ENCODE measurements at places on chromosomes 4 and X. TPM values are rescaled to one million over a fixed set of nuclear protein-coding genes. Genes with fewer than 3 reads are reported as not detected.

DNA sequence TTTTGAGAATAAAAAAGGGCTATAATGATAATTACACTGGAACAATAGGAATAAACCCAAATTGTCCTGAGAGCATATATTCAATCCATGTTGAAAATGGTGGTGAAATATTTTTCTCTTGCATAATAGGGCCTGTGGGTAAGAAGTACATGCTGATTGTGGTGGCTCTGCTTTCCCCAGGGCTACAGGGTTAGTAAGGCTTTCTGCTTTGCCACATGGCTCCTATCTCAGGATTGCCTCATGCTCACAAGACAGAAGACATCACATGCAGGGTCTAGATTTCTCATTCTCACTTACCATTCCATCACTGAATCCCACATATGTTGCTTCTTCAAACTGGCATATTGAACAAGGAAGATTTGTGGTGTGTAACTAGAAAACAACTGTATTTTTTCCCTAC lies 12.4 kb upstream of the VEGFC start:
- H3K27ac ChIP-seq, result no peak overlapping the region
- no peaks in the 10 kb centered on the region for H3K4me1 ChIP-seq
- no peak overlapping the region for H3K4me3 ChIP-seq
- no peaks in the 10 kb centered on the region for H3K36me3 ChIP-seq
- no peak for DNase-seq
- H3K27me3 ChIP-seq, result no peaks in the 10 kb centered on the region

DNA sequence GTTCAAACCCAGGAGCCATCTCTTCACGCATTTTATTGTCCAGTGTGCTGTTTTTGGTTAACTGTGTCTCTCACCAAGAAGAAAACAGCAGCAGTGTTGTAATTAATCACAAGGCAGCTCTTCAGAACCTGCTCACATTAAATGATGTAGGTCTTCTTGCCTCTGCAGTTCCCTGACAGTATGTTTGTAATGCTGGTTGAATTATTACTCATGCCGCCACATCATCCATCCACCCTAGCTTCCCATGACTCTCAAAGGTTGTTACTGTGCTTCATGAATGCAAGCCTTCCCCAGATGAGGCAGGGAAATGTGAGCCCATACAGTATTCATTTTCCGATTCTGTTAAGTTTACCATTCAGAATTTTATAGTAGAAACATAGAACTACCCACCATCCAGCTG lies 17.4 kb downstream of the TLR10 start:
- DNase-seq, result no peak
- no peaks in the 10 kb centered on the region for H3K4me1 ChIP-seq
- no peaks in the 10 kb centered on the region for H3K36me3 ChIP-seq
- H3K27ac ChIP-seq, result no peak overlapping the region
- H3K4me3 ChIP-seq, result no peak overlapping the region

- no peak overlapping the region for H3K4me3 ChIP-seq
- DNase-seq, result no peak
- H3K4me1 ChIP-seq, result peaks cover 4% of the 10 kb centered on the region
- H3K27ac ChIP-seq, result no peak overlapping the region
- H3K27me3 ChIP-seq, result no peaks in the 10 kb centered on the region
- no peaks in the 10 kb centered on the region for H3K36me3 ChIP-seq
These were observed 47.5 kb upstream of the KLHL13 start for GRCh38 chrX:118164138-118164537.

GRCh38 chr4:174434455-174434854 lies 87.8 kb downstream of the HPGD start:
- H3K27me3 ChIP-seq, result no peaks in the 10 kb centered on the region
- H3K4me3 ChIP-seq, result no peak overlapping the region
- no peak for DNase-seq
- no peaks in the 10 kb centered on the region for H3K4me1 ChIP-seq

DNA sequence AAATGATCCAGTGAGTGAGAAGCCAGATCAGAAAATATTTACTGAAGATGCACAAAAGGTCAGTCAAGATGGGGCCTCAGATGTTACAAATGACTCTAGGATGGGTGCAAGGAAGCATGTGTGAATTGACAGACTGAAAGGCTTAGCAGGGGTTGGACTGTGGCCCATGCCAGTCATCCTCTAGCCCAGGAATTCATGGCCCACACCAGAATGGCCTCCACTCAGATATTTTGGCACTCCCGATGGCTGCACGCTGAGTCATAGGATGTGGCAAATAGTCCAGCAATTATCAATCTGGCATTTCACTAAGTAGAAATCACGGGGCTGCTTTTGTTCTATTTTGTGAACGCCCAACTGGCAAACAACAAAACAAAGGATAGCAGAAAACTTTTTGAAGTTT lies 406.5 kb downstream of the IQCM start:
- no peak overlapping the region for H3K4me3 ChIP-seq
- H3K27ac ChIP-seq, result no peak overlapping the region
- no peaks in the 10 kb centered on the region for H3K4me1 ChIP-seq
- H3K27me3 ChIP-seq, result no peaks in the 10 kb centered on the region
- H3K36me3 ChIP-seq, result no peaks in the 10 kb centered on the region
- no peak for DNase-seq

Gene NELFA
- polyA plus RNA-seq, result 37.3 TPM

GRCh38 chr4:10173037-10173753 lies 56.6 kb upstream of the WDR1 start:
- no peaks in the 10 kb centered on the region for H3K36me3 ChIP-seq
- no peaks in the 10 kb centered on the region for H3K4me1 ChIP-seq
- no peaks in the 10 kb centered on the region for H3K27me3 ChIP-seq

DNA sequence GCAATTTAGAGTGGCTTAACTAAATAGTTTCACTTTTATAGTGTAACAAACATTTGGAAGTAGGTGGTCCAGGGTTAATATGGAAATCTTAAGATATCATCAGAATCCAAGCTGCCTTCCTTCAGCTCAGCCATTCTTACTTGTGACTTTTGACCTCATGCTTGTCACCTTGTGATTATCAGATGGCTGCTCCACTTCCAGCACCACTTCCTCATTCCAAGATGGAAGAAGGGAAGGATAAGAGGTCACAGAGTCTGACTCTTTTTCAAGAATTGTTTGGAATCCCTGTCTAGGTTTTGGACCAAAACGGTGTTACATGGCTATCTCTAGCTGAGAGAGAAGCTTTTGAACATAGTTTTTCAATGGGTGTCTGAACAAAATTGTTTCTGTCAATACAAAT lies 39.9 kb downstream of the MTTP start:
- DNase-seq, result no peak
- no peak overlapping the region for H3K27ac ChIP-seq
- H3K27me3 ChIP-seq, result no peaks in the 10 kb centered on the region
- no peaks in the 10 kb centered on the region for H3K4me1 ChIP-seq
- peaks cover 56% of the 10 kb centered on the region for H3K36me3 ChIP-seq

Gene AREG
- polyA plus RNA-seq, result 4.6 TPM

Gene KLHL8
- polyA plus RNA-seq, result 15.9 TPM

GRCh38 chrX:95055991-95056390 lies 1382.0 kb downstream of the FAM133A start:
- H3K27me3 ChIP-seq, result no peaks in the 10 kb centered on the region
- no peak overlapping the region for H3K27ac ChIP-seq

GRCh38 chr4:160505724-160506123 lies 1402.8 kb downstream of the RAPGEF2 start:
- no peak for DNase-seq
- no peaks in the 10 kb centered on the region for H3K27me3 ChIP-seq

Gene BEND4
- polyA plus RNA-seq, result 1.2 TPM

Gene ZNF185
- polyA plus RNA-seq, result 4.4 TPM

- peaks cover 2% of the 10 kb centered on the region for H3K4me1 ChIP-seq
- no peak for DNase-seq
- no peak overlapping the region for H3K27ac ChIP-seq
These were observed 575 bp downstream of the MAP7D2 start for GRCh38 chrX:20116087-20116576.

Gene BBS12
- polyA plus RNA-seq, result 7.8 TPM

DNA sequence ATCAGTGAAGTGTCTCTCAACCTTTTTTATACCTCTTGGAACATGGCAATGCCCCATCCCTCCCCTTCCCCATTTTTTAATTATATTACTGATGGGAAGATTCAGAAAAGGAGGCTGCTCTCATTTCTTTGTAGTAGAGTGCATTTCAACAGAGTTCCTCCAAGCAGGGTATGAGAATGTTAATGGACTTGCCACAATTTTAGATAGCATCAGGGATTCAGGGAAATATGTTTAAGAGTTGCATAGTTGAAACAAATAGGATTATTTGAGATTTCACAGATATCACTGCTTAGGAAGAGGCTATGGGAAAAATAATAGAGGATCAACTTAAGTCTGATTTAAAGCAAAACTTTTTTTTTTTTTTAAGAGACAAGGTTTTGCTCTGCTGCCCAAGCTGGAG lies 46.2 kb downstream of the DIPK2B start:
- no peaks in the 10 kb centered on the region for H3K36me3 ChIP-seq
- H3K4me3 ChIP-seq, result no peak overlapping the region

DNA sequence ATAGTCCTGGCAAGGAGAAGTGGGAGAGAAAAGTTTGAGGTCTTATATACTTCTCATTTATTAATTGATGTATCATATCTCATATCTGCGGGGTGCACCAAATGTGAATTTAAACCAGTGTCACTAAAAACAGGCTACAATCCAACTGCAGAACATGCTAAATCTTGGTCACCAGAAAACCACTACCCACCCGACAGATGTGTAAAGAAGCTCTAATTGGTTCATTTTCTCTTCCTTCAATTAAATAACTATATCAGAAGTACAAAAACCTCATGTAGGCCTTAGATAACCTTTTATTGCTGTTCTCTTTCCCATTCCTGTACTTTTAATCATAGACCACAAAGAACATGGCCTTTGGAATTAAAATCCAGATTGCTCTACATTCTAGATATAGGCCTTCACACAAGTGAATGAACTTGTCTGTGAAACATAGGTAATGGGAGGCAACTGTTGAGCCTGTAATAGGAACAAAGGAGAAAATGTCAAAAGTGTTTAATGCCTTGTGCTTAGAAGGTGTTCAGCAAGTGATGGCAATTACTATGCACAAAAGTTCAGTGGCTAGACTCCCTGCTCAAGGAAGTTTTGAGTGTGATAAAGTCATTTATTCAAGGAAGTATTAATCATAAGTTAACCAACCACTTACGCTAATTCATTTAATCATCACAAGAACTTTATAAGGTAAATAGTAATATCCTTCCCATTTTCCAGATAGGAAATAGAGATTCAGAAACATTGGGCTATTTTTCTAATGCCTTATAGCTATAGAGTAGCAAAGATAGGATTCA lies 425.6 kb downstream of the INPP4B start:
- no peak overlapping the region for H3K27ac ChIP-seq
- H3K4me3 ChIP-seq, result no peak overlapping the region
- no peaks in the 10 kb centered on the region for H3K27me3 ChIP-seq

Gene USP51
- 7.4 TPM for polyA plus RNA-seq

Gene FHL1
- 111 TPM for polyA plus RNA-seq

Gene CDS1
- 59.6 TPM for polyA plus RNA-seq

GRCh38 chr4:85784348-85784747 lies 309.4 kb downstream of the ARHGAP24 start:
- no peak for DNase-seq
- H3K27me3 ChIP-seq, result no peaks in the 10 kb centered on the region
- no peak overlapping the region for H3K4me3 ChIP-seq
- no peak overlapping the region for H3K27ac ChIP-seq
- no peaks in the 10 kb centered on the region for H3K4me1 ChIP-seq

DNA sequence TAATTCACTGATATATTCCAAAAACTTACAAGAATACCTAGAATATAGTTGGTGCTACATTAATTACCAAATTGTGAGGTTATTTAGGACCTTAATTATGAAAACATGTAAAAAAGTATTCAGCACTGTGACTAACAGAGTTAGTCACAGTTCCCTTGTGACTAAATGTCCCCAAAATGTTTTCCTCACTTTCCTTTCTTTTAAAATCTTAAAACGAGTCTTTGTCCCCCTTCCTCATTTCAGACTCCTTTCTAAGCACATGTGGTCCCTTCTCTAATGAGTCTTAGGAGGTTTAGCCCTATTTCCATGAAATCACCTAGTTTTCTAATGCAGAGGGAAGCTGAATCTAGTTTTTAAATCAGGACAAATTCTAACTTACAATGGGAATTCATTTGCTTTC lies 175.0 kb downstream of the PPP3CA start:
- no peak overlapping the region for H3K4me3 ChIP-seq
- no peak for DNase-seq
- H3K4me1 ChIP-seq, result peaks cover 5% of the 10 kb centered on the region
- H3K27me3 ChIP-seq, result no peaks in the 10 kb centered on the region
- H3K27ac ChIP-seq, result no peak overlapping the region

Gene CNKSR2
- polyA plus RNA-seq, result 1.3 TPM

Gene FAM9B
- 0.15 TPM for polyA plus RNA-seq

Gene CT45A7
- polyA plus RNA-seq, result not detected

Measured in large intestine (tissue), 12 donors.